Posterior vena cava (tissue), 2 donors: ENCODE measurements at places on chromosomes 7 and 10.

- DNase-seq = no peak
These were observed 58.4 kb downstream of the AGK start for GRCh38 chr7:141609576-141609975.

- no peak for DNase-seq
These were observed 14.6 kb downstream of the PHTF2 start for GRCh38 chr7:77813180-77813579.

- DNase-seq = no peak
These were observed 18.1 kb downstream of the LSM8 start for GRCh38 chr7:118202061-118202460.

DNA sequence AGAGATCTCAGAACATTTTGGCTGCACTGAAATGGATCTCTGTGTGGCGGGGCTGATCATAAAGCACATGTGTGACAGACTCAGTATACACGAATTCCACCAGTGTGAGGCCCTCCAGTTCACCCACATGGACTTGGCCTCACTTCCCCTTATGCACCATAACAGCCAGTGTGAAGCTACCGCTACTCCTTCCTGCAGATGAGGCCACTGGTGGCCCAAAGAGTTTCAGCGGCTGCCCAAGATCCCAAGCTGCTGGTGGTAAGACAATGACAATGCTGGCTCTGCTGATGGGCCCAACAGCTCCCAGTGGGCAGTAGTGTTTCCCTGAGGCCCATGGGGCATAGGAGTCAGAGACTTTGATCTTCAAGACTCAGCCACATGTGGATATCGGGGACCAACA is 21.0 kb upstream of the C10orf71 start:
- DNase-seq = no peak

DNA sequence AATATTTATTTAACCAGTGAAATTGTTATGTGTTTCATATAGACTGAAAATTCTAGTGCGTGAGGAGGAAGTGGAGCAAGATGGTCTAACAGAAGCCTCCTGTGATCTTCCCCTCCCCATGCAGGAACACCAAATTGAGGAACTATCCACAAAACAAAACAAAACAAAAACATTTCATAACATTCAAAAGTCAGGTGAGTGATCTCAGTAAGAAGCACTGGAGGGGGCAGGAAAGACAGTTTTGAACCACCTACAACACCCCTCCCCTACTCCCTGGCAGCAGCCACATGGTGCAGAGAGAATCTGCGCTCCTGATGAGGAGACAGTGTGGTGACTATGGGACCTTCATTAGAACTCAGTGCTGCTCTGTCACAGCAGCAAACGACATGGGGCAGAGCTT is 221.9 kb upstream of the SEMA3C start:
- DNase-seq = no peak

DNA sequence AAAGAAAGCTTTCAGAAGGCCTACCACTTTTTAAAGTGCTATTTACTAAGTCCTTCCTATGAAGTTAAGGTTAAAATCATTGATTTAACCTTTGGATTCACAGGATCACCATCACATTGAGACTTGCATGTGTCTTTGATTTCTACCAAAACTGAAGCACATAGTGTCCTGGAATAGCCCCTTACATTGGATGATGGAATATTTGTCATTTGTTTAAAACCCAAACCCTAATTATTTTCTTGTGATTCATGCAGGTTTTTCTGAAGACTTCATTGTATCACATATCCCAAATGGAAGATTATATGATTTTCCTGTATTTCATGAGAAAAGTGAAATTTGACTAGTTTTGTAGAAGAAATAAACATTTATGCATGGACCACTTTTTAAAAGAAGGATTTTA is 3.3 kb downstream of the SEMA3A start:
- no peak for DNase-seq

DNA sequence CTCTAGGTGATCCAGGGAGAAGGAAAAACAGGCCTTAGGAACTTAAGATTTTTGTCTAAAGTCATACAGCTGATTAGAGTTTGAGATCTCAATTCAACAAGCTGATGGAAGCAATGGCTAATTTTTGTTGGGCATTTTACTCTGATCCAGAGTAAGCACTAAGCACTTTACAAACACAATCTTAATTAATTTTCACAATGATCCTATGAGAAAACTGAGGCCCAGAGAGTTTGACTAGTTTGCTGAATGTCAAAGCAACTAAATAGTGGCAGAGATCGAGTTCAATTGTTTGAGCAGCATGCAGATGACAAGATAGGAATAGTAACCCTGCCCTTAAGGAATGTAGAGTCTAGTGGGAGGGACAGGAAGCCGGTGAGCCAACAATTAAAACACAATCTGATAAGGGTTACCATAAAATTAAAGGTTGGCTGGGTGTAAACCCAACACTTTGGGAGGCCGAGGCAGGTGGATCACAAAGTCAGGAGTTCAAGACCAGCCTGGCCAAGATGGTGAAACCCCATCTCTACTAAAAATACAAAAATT is 13.5 kb upstream of the RPEL1 start:
- DNase-seq = no peak

DNA sequence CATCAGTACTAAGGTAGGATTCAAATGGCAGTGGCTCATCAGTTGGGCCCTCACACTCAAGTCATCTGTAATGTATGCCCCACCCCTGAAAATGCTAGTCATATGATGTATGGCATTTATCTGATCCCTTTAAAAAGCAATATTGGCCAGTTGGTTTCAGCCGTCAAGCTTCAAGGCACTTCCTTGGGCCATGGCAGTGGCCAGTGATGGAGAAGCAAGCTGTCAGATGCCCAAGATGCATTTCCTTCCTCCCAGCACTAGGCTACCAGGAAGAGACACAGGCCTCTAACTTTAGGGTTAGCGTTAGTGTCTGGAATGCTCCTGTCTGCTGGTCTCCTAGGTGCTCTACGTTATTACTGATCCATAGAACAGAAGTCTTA is 64.1 kb downstream of the PIK3AP1 start:
- DNase-seq = no peak

GRCh38 chr10:98340940-98341310 is 72.9 kb upstream of the LOXL4 start:
- DNase-seq = no peak

- DNase-seq = no peak
These were observed 59.8 kb downstream of the STK32C start for GRCh38 chr10:132247943-132248342.

- DNase-seq = peak; percentile 93
These were observed 37.6 kb upstream of the SVOPL start for GRCh38 chr7:138738551-138739335.

DNA sequence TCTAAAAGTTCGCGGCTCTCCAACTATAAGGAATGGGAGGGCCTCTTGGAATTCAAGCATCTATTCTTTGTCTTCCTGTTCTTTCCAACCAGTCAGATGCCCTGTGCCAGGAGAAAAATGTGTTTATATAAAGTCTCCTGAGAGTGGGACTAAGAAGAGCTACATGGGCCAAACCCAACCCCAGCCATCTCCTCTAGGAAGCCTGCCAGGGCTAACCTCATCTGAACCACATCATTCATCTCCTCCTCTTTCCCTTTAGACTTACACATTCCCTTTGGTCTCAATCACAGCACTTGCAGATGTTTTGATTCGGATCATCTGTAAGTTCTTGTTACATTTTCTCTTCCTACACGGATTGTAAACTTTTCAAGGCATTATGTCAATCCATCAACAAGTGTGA is 62.6 kb downstream of the DOCK4 start:
- no peak for DNase-seq

DNA sequence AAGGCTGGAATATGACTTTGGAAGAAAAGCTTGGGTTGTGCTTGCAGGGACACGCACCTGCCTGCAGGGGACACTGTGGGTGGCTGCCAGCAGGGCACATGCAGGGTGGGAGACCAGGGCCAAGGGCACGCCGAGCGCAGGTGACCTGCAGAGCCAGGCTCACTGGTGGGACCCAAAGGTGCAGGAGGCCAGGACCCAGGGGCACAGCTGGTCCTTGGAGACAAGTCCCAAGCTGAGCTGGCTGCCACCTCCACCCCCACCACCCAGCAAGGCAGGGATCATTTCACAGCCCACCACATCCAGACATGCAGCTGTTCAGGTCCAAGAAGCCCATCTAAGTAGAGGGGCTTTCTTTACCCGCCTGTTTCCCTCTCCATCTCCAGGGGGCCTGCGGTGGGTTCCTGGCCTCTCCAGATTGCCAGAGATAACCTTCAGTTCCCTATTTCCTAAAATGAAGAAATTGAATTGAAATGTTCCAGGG is 13.8 kb upstream of the CLIP2 start:
- DNase-seq = no peak

GRCh38 chr10:29874606-29875269 is 184.6 kb downstream of the JCAD start:
- no peak for DNase-seq

DNA sequence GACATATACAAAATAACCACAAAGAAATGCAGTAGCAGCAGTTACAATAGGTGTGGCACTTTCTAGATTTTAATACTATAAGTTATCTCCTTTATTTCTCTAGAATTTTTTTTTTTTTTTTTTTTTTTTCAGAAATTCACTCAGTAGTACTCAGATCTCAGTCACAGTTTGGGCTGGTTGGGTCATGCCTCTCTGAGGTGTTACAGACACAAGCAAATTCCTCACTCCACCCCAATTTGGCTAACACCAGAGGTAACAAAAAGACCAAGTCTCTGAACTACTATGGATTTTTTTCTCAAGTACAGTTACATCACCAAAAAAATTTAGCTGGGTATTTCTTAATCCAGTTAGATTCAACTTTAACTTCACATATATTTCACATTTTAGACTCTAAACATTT is 985.1 kb upstream of the LRRN3 start:
- no peak for DNase-seq

- no peak for DNase-seq
These were observed 63.5 kb downstream of the AFAP1L2 start for GRCh38 chr10:114340816-114341215.

DNA sequence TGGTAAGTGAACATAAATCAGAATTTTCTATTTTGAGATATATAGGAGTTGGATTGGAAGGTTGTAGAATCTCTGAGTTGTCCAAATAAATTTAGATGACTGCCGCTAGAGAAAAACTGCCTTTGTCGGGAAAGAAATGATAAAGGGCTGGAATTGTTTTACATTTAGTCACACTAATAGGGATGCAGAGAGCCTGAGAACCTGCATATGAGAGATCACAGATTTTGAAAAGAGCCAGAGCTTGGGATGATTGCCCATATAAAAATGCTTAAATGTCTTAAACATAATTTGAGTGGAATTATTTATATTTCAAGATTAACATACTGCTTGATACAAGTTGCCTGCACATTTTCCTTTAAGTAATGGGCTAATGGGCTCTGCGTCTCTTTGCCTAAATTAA is 660.5 kb downstream of the NRG3 start:
- no peak for DNase-seq

DNA sequence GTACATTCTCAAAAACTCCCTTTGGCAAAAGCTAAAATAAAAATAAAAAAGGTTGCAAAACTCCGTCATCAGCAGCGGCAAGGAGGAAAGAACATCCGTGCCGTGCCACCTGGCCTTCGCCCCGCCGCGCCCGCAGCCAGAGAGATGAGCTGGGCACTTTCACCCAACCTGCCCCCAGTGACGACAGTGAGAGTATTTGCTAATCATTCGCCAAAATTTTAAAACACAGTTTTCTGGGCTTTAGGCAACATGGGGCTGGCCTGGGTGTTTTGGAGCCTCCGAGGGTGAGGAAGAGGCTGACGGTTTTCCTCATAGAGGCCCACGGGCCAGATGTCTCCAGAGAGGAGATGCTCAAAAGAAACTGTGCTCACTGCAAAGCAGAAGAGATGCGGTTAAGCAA is 128.2 kb downstream of the PRKAG2 start:
- DNase-seq = no peak

DNA sequence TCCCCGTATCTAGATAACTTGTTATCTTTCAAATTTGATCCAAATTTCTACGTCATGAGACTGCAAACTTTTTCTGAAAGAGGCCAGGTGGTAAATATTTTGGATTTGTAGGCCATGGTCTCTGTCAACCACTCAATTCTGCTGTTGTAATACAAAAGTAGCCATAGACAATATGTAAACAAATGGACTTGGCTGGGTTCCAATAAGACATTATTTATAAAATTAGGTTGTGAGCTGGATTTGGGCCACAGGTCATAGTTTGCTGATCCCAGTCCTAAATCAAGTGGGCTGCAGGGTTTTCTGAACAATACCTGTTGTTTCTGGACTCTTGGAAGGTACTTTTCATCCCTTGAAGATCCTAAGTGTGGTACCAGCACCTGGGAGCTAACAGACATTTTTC is 1178.0 kb downstream of the SORCS1 start:
- DNase-seq = no peak

- no peak for DNase-seq
These were observed 51.1 kb downstream of the ADRB1 start for GRCh38 chr10:114094795-114095194.

- no peak for DNase-seq
These were observed 380.5 kb upstream of the AUTS2 start for GRCh38 chr7:69217516-69218350.

DNA sequence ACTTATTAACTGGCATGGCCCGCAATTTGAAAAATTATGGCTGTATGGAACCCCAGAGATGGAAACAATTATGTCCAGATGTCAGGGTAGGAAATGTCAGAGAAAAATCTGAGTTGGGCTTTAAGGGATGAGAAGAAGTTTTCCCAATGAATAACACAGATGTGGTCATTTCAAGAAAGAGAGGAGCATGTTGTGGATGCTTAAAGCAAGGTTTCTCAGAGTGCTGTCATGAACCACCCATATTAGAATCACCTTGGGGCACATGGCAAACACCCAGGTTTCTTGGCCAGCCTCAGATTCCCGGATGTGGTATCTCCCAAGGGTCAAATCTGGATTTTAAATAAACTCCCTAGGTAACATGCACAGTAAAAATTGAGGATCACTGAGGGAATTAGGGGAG is 43.6 kb downstream of the LAMB4 start:
- no peak for DNase-seq

DNA sequence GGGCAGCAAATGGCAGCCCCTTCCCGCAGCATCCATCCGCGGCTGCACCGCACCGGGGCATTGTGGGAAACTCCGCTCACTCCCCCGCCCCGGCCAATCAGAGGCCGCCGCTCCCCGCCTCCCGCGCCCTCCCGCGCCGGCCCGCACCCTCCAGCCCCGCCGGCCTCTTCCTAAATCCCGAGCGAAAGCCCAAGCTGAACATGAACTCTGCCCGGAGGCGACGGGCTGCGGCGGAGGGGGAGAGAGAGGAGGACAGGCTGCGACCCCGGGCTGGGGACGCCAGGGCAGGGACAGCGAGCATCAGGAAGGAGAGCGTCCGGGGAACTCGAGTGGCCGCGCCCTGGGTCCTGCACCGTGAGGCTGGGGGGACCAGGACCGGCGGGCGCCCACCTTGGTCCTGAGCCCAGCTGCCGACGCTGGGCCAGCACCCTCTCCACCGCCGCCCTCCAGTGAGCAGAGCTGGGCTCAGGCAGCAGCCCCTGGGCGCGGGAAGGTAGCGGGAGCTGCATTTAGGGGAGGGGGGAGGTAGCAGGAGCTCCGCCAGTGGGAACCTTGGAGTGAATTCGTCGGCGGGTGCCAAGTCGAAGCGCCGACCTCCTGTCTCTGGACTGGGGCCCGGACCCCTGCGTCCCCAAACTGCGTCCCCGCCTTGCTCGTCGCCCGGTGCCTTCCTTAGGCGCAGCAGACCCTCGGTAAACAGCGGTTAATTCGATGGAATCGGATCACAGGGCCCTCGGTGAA is at the start of gene DGKI:
DGKI (minus strand) TSS at position 148 of the 741 bp plus-strand sequence.
- peak; percentile 81 for DNase-seq

GRCh38 chr7:130476297-130477150 is 15.4 kb upstream of the MEST start:
- DNase-seq = no peak

- peak; percentile 53 for DNase-seq
These were observed 49.5 kb downstream of the NEURL1 start for GRCh38 chr10:103542764-103543616.
